ENCODE measurements at places on chromosomes 2 and 18.

DNA sequence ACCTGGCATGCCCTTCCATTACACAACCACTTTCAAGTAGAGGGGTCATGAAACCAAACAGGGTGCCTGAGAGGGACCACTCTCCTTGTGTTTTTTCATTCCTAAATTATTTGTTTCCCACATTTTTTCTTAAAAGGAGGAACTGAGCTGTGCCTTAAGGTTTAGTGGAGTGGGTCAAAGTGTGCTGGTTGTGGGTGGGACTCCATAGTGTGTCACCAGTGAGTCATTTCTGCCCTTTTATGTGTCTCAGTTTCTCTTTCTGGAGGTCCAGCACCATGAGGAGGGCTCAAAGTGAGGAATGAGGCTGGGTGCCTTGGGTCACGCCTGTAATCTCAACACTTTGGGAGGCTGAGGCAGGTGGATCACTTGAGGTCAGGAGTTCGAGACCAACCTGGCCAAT, 37.8 kb downstream of the COMMD1 start:
- DNase-seq, result no peak

DNA sequence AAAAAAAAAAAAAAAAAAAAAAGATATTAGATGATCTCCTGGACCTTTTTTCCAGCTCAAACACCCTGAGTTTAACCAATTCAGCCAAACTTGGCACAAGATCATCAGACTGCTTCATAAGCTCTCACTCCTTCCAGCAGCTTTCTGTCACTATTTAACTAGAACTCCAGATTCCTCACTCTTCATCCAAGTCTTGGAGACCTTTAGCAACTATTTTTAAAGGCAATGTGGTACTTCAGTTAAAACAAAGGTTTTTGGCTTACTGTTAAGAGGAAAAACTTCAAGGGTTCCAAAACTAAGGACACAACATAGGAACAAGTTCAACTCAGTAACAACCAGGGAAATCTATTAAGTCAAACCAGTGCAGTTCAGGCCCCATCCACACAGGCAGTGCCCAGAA, 23.2 kb downstream of the LAMA1 start:
- no peak for DNase-seq

DNA sequence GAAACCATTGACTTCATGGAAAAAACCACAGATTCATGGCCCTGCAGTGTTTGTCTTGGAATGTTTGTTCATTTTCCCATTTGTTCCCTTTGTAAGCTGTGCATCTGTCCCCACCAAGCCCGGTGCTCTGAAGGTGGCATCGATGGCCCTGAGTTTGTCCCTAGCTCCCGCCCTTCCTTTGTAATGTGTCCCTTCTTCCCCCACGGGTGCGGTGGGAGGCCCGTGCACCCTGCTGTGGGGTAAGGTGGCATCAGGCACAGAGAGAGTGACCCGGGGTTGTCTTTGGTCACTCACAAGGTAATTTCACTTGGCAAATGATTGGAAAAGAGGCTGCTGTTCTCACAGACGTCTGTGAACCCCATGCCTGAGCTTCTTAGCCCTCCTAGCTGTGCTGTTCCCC, 28.7 kb downstream of the KLHL29 start:
- DNase-seq, result no peak

- no peak for DNase-seq
These were observed 3.8 kb downstream of the VPS54 start for GRCh38 chr2:64015391-64015790.

GRCh38 chr18:75068682-75069435, 140.1 kb downstream of the PTGR3 start:
- no peak for DNase-seq

GRCh38 chr2:1541819-1542475, 128.7 kb downstream of the TPO start:
- DNase-seq, result no peak

DNA sequence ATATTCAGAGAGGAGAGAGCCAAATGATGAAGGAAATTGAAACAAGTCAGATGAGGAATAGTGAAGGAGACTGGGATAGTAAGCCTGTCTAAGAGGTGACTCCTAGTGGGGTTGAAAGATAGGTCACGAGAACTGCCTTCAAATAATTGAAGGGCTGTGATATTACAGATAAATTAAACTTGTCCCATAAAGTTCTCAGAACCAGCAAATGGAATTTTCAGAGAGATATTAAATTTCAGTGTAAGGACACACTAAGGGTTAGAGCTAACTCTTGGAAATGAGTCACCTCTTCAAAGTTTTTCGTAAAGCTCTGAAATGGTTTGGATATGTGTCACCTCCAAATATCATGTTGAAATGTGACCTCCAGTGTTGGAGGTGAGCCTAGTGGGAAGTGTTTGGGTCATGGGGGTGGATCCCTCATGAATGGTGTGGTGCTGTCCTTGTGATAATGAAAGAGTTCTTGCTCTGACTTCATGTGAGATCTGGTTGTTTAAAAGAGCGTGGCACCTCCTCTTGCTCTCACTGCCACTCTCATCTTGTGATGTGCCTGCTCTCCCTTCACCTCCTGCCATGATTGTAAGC, 87.3 kb downstream of the BABAM2 start:
- DNase-seq, result no peak

DNA sequence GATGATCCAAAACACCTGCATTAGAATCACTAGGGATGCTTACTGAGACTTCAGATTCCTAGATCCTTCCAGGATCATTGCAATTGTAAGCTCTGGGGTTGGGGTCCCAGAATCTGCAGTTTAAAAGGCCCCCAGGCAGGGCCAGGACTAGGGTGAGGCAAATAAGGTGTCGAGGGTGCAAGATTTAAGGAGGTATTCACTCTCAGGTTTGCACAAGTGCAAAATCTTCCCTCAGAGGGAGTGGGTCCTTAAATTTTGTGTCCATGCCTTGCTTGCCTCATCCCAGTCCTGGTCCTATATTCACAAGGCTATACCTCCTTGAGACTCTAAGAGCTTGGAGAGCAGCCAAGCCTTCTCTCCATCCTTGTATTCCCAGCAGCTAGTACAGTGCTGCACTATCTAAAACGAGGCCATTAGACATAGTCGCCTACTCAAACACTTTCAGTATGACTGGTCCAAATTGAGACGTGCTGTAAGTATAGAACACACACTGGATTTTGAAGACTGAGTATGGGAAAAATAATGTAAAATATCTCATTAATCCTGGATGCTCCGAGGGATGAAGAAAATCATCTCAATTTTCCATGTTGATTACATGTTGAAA, 31.6 kb upstream of the MREG start:
- no peak for DNase-seq

DNA sequence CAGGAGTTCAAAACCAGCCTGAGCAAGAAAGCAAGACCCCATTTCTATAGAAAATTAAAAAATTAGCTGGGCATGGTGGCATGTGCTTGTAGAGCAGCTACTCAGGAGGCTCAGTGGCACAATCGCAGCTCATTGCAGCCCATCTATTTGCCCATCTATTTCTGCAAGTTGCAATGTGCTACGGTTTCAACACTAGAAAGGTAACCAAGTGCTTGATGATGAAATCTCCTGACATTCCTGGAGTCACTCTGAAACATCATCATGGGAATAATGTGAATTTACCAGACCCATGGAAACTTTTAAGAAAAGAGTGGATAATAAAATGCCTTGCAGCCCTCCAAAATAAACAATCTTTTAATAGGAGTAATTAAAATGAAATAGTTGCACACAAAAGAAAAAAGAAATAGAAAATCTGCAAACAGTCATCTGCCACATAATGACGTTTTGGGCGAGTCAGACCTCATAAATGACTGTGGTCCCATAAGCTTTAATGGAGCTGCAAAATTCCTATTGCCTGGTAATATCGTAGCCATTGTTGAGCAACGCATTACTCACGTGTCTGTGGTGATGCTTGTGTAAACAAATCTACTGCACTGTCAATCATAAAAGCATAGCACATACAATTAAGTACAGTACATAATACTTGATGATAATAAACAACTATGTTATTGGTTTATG, 46.6 kb upstream of the AMMECR1L start:
- no peak for DNase-seq

- DNase-seq, result no peak
These were observed 8.7 kb upstream of the PSD4 start for GRCh38 chr2:113164930-113165585.

GRCh38 chr2:60366135-60366712, 187.2 kb downstream of the BCL11A start:
- DNase-seq, result no peak

DNA sequence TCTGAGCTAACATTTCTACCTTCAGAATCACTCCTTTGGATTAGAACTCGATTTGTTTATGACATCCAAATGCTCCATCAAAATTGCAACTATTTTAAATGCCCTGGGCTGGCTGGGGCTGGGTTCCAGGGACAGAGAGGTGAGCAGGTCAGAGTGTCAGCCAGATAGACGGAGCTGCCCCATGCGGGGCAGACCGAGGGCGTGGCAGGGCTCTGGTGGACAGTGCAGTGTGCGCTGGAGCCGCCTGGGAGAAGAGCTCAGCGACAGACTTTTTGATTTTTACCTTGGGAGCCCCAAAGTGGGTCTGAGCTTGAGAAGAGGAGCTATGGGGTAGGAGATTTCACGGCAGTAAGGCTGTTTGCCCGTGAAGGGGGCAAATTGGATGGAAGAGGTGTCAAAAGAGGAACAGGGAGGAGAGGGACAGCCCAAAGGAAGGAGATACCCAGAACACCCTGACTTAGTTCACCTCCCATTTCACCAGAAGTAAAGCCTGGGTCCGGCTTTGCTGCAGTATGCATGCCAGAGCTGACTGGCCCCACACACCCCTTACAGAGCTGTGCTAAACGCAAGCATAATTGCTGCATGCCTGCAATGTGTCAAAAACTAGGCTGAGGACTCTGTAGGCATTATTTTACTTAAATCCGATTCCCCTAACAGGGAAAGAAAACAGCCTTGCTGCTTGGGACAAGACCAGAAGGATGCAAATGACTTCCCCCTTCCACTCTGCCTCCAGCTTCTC, 33.7 kb downstream of the EN1 start:
- DNase-seq, result no peak

GRCh38 chr18:38170845-38171244, 605.2 kb upstream of the CELF4 start:
- no peak for DNase-seq

GRCh38 chr2:223044092-223044836, 7.7 kb upstream of the KCNE4 start:
- DNase-seq, result no peak

- DNase-seq, result no peak
These were observed 1.1 kb downstream of the MYCN start for GRCh38 chr2:15941481-15941850.
